Muscle of leg (tissue), 16 donors: ENCODE measurements at places on chromosomes 11 and 22.

DNA sequence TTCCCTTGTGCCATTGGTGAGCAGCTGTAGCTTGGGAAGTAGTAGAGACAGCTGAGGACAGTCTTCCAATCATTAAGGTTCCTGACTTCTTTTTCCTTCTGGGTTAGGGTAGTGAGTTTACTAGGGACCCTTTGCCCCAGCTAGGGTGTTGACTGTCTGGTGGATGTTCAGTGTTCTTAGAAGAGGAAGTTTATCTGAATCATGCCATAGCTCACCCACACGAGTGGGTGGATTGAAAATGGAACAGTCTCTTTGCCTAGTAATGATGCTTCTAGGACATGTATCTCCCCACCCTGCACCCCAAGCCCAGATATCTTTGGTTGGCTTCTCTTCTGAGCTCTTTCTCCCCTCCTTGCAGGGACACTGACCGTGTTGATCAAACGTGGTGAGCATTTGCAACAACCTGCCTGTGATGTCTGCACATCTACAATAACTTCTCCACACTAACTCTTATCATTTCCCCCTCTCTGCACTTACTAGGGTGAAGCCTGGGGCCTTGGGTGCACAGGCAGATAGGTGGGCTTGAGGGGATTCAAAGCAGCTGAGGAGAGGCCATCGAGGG lies 57.1 kb upstream of the HORMAD2 start:
- no peak for DNase-seq

DNA sequence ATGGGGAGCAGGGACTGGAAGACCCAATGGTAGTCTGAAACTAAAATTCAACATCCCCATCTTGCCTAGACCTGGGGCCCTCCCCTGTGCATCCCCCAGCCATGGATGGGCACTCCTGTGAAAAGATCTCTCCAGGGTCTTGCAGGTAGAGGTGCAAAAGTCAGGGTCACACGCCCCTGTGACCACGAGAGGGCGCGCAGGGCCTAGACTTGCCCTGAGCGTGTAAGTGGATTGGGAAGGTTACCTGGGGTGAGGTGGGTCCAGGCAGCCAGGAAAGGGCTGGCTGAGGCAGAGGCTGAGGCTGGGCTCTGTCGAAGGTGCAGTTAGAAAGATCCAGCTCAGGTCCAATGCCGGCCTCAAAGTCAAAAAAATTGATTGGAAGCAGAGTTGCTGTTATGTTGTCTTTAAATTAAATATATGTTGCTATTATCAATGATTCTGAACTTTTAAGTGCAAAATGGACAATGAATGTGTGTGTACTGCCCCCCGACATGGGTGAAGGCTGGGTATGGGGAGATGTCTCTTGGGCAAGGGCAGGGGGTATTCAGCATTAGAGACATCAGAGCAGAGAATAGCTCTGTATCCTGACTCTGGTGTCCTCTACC lies 4.8 kb upstream of the POU2F3 start:
- DNase-seq: peak; percentile 49

- DNase-seq: no peak
Observed at GRCh38 chr11:69152733-69153421, 2.9 kb upstream of the SMIM38 start.

- DNase-seq: no peak
Observed at GRCh38 chr22:23121424-23121823, 20.4 kb downstream of the RSPH14 start.

GRCh38 chr11:125990244-125990643 lies 44.4 kb downstream of the VSIG10L2 start:
- peak; percentile 73 for DNase-seq

- DNase-seq: no peak
Observed at GRCh38 chr11:1810761-1811160, 24.0 kb upstream of the SYT8 start.

- no peak for DNase-seq
Observed at GRCh38 chr11:69587454-69588090, 53.4 kb upstream of the CCND1 start.

DNA sequence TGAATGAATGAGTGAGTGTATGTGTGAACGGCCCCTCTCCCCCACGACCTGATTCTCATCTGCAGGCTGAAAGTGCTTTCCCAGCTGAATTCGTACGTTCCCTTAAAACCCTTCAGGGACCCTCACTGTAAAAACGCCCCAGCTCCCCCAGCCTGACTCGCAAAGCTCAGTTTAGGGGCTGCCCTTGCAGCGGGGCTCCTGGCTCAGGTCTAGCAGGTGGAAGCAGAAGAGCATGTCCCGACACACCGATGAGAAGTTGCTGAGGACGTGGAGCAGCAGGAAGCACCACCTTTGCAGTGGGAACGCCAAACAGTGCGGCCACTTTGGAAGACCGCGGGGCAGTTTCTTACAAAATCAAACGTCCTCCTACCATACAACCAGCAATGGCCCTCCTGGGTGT lies 3.6 kb upstream of the MRPL23 start:
- no peak for DNase-seq

DNA sequence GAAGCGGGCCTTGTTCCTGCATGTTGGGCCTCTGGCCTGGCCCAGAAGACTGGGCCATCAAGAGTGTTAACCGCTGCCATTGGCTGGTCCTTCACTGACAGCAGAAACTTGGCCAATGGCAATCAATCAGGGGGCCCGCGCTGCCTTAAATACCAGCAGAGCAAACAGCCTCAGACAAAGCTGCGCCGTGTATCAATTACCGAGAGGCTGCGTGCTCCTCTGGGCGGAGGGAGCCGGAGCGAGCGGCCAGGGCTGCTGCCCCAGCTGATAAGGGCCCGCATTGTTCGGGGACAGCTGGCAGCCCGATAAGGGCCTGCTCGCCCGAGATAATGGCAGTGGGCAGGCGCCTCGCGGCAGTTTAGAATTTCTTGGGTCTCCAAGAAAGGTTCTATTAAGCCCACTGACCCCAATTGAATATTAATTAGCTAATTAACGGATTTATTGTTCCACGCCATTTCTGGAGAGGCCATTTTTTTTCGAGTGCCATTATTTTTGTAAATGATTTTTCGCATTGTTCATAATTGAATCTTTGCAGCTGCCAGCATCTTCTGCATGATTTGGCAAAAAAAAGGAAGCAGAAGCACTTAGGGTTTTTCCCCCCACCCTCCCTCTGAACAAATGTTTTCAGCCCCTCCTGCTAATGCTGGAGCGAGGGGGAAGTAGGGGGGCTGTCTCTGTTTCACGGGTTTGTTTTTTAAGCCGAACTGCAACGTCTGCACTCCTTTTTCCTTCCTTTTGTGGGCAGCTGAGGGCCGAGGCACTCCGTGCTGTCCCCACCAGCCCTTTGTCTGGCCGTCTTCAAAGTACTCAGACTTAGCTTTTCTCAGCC lies 37.6 kb upstream of the RIC3 start:
- peak; percentile 82 for DNase-seq

DNA sequence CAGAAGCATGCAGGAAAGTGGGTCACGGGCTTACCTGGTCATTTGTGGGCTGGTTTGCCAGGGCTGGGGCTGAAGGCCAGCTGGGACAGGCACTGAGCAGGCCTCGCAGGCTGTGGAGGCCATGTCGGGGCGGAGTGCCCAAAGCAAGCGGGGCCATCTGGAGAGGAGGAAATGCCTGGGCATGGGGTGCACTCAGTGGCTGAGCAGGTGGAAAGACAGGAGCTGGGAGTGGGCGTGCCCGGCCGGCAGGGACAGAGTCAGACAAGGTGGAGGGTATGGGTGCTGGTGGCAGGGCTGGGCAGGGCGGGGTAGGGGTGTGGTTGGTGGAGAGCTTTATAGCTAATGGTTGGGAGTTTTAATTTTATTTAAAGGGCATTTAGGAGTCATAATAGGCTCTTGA lies 27.4 kb downstream of the DAGLA start:
- DNase-seq: no peak

DNA sequence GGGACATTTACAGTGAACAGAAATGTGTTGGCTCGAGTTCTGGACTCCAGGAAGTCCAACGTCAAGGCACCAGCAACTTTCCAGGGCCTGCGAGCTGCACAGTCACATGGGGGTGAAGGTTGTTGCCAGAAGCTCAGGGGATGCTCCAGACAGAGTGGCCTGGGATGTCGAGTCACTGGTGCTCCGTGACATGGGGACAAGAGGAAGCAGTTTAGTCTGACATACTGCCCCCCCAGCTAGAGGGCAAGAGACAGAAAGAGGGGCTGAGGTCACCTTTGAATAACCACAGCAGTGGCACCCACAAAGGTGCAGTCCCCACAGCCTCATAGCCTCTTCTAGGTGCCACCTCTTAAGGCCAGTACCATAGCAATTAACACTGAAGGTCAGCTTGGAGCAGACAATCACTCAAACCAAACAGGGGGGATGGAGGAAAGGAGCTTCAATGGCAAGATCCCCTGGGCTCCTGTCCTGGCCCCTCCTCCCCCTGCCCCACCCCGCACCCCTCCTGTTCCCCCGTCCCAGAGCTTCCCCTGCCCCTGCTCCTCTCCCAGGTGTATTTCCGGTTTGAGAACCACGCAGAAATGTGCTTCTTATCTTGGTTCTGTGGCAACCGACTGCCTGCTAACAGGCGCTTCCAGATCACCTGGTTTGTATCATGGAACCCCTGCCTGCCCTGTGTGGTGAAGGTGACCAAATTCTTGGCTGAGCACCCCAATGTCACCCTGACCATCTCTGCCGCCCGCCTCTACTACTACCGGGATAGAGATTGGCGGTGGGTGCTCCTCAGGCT lies 3.8 kb downstream of the APOBEC3D start:
- no peak for DNase-seq
